ENCODE measurements at places on chromosomes 5 and 9.

DNA sequence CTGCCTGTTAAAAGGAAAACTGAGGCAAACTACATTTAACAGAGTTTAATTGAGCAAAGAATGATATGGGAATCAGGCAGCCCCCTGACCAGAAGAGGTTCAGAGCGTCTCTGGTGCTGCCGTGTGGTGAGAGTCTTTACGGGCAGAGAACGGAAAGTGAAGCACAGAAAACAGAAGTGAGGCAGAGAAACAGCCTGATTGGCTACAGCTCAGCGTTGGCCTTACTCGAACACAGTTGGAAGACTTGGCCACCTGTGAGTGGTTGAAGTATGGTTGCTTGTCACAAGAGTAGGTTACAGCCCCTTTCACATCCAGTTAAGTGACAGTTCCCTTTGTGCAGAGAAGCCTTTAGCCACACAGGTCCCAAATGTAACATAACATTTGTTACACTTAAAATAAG, 16.9 kb upstream of the FBP1 start:
- no peak for DNase-seq

DNA sequence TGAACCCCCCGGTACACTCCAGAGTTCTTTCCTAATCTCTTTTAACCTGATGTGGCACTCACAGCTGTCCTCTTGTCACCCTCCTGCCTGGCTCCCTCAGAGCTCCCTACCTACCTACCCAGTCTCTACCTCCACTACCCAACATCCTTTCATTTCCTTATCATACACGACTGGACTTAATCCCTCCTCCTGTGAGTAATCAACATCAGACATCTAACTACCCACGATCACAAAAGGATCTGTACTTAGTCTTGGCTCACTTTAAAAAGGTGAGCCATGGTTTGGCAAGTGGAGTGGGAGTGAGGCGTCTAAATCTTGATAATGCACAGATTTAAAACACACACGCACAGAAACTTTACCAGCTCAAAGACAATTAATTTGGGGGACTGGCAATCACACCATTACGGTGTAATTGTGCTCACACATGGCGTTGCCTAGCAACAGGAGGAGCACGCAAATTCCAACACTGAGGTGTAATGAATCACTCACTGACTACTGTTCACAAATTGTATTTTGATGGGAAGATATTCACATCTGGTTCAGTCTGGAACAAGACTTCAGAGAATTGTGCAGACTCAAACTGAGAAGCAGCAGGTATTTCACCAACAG, 235.9 kb downstream of the EPB41L4A start:
- peak; percentile 80 for DNase-seq

GRCh38 chr9:109143881-109144562, 23.0 kb downstream of the FRRS1L start:
- no peak for DNase-seq

DNA sequence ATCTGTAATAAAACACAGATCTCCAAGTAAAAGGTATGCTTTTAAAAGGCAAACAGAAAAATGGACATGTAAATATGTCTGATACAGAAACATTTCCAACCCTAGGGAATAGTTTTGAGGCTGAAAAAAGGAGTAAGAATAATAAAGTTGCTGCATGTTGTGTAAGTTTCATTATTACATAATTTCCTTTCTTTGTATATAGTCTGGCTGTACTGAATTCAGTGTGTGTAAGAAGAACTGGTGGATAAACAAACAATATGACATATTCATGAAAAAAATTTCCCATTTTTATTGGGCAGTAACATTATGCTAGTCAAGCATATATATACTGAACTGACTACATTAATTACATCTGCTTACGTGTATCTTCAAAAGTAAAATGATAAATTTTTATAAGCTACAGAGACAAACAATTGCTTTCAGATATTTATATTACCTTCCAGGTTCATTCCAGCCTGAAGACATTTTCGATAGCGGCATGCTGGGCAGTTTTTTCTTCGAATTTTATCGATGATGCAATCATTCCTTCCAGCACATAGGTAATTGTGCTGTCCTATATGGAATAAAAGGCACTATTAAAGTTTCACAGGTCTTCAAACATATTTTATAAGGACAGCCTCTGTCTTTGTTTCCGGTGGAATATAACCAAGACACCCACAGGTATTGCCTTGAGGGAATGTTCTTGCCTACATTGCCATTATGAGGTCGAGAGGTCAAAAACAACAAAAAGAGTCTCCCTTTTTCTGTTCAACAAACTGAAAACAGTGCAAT, 93.6 kb downstream of the NR3C1 start:
- no peak for DNase-seq

- DNase-seq = no peak
These were observed 31.8 kb upstream of the FOXB2 start for GRCh38 chr9:76987594-76988200.

DNA sequence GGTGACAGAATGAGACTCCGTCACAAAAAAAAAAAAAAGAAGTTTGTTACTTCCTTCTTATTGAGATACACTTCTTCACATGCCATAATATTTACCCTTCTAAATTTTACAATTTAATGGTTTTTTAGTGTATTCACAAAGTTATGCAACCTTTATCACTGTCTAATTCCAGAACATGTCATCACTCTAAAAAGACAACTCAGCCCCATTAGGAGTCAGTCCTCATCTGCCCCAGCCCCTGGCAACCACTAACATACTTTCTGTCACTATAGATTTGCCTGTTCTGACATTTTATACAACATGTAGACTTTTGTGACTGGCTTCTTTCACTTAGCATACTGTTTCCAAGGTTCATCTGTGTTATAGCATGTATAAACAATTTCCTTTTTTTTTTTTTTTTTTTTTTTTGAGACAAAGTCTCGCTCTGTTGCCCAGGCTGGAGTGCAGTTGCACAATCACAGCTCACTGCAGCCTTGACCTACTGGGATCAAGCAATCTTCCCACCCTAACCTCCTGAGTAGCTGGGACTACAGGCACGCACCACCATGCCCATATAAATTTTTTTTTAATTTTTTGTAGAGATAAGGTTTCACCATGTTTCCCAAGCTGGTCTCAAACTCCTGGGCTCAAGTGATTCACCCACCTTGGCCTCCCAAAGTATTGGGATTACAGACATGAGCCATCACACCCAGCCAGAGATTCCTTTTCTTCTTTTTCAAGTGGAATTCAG, 18.0 kb downstream of the AQP3 start:
- DNase-seq = no peak

DNA sequence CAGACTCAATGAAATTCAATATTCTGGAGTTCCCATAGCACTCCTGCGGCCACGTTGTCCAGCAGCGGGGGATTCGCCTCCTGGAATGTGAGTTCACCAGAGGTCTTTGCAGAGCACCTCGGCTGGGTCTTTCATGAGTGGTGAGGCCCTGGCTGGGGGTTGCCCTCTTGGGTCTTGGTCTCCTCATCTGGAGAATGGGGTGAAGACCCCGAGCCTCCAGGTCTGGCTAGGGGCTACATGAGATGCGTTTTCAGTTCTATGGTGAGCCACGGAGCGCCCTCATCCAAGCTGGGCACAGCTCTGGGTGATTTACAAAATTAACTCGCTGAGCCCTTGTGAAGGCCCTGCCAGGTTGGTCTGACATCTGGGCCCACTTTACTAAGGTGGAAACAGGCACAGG, 37.5 kb upstream of the RXRA start:
- no peak for DNase-seq

DNA sequence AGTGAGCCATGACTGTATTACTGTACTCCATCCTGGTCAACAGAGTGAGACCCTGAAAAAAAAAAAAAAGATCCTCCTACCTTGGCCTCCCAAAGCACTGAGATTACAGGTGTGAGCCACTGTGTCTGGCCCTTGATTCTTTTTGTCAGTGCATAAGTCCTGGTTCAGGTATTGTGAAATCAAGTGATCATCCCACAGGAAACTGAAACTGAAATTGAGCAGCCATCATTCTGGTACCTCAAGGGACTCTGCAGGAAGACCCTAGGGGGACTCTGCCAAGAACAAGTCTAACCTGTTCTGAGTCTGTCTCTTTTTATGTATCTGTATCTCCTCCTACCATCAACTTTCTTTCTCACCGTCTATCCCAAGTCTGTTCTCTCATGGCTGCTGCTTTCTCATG, 1.9 kb upstream of the DCAF10 start:
- no peak for DNase-seq

DNA sequence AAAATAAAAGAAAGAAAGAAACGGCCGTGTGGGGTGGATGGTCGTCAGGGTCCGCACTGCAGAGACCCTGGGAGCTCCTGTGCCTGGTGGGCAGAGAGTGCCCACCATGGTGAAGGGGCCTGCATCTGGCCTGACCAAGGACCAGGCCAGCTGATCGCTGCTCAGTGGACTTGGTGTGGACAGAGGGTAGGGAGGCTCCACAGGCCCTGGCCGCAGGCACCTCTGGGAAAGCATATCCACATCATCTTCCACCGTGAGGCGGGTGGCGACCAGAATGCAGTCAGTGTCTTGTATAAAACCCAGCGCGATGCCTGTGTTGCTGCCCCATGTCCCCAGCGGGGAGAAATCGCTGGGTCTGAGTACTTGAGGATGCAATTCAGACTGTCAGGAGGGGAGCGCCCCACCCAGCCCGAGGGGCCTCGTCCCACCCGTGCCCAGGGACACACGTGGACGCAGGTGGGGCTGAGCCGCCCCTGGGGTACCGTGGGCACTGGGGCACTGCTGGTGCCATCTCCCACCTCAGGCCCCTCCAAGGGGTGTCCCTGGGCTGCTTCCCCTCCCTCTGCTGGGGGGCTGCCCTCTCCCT, 27.8 kb upstream of the SLC6A19 start:
- no peak for DNase-seq

GRCh38 chr9:133420392-133420827, 1.8 kb upstream of the ADAMTS13 start:
- DNase-seq = no peak

- peak; percentile 23 for DNase-seq
These were observed 4.4 kb downstream of the IL3 start for GRCh38 chr5:132064738-132065331.

GRCh38 chr9:124660341-124660801, 110.7 kb downstream of the NR6A1 start:
- DNase-seq = no peak

DNA sequence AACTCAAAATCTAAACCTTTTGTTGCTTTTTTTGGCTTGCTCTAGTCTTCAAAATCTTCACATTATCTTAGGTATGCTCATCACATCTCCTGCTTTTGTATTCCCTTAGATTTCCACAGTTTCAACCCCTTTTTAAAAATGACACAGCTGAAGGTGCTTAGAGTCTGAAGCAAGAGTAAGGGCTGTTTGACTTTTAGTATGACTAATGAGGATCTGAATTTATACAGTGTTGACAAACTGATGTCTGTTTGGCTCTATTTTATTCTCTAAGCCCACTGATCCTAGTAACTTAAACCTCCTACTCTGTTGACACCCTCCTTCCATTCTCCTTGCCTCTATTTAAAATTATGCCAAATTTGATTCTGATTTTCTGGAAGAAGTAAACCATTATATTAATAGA, 200.1 kb downstream of the MCTP1 start:
- no peak for DNase-seq

GRCh38 chr5:169550227-169550626, 33.3 kb upstream of the SPDL1 start:
- no peak for DNase-seq

DNA sequence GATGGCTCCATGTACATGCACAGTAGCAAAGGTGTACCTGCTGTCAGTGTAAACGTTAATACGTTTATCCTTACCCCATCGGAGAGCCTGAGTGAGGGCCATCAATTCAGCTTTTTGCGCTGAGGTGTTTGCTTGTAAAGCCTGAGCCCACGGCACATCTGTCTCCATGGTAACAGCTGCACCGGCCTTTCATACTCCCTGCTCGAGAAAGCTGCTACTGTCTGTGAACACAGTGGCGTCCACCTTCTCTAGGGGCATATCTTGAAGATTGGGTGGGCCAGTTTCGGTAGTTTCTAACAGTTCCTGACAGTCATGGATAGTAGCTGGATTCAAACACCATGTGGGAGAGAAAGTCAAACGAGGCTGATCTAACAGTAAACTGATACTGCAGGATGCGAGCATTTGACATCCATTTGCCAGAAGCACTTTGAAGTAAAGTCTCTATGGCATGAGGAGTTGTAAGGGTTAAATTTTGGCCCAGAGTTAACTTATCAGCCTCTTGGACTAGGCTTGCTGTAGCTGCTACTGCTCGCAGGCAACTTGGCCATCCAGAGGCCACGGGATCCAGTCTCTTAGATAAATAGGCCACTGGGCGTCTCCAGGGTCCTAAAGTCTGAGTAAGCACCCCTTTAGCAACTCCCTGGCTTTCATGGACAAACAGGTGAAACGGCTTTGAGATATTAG, 21.0 kb upstream of the RHOBTB3 start:
- no peak for DNase-seq

DNA sequence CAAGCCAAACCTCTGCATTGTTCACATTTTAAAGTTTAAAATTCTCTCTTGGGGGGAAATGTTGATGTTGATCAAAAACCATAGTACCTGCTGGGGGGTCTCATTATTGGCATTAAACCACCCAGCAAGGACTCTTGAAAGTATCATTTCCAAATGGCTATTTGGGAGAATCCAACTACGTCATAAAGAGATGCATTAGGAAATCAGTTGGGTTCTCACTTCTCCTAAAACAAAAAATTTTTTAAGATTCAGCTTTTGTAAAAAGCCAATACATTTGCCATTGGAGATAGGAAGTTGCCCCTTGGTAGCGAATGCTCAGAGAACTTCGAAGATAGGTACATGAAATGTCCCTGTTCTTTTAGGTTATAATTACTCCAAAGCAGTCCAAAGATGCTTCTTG, 96.4 kb downstream of the GNAQ start:
- DNase-seq = no peak

GRCh38 chr5:111914966-111915636, 158.1 kb upstream of the NREP start:
- DNase-seq = no peak

- no peak for DNase-seq
These were observed 16.0 kb downstream of the NR2F1 start for GRCh38 chr5:93599001-93599379.

DNA sequence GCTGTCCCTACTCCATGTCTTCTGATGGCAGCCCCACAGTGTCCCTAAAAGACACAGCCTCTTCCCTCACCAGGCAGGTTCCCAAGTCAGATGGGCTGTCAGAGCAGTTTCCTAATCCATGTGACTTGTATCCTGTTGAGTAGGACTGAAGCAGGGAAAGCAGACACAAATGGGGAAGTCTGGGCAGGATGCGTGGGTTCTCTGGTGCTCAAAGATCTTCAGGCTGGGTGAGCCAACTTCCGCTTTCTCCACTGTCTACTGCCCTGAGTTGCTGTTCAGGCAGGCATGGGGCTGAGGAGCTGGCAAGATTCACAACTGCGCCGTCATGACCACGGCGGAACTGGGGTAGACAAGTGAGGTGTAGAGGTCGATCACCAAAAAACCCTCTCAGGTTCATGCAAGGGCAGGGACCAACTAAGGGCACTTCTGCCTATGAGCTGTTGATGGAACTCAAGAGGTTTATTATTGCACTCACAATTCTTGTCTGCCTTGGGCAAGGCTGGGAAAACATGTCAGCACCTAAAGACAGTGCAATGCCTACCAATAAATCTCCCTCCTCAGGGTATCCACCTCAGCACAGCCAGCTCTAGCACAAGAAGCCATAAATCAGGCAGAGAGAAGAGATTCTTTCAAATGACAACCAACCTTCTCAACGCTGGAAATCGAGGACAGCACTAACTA, 83.4 kb downstream of the RAPGEF1 start:
- no peak for DNase-seq

- DNase-seq = peak; percentile 35
These were observed 50.2 kb upstream of the ACTBL2 start for GRCh38 chr5:57532513-57533497.

Data from kidney epithelial cell (primary cell).